Kasumi-1 (cell line): ENCODE measurements at places on chromosomes 4 and X.

GRCh38 chr4:190014771-190015537 is 12.1 kb downstream of the FRG2 start:
- no peak for DNase-seq

DNA sequence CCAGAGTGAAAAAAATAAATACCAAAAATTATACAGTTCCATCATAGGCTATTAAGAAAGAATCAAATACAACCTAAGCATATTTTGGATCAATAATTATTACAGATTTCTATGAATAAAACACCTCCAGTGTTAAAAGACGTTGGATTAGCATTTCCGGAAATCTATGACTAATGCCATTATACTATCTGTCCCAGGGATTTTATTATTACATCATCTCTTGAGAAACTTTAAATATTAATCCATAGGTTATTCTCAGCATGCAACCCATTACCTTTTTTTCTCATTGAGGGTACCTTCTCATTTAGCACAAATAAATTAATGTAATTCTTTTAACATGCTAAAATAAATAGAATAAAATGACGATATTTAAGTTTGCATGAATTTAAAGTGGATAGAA is 44.6 kb downstream of the CXorf58 start:
- no peak for DNase-seq

GRCh38 chr4:139525414-139525813 is 30.6 kb downstream of the SETD7 start:
- DNase-seq: no peak

GRCh38 chrX:153564047-153564606 is 34.8 kb downstream of the CCNQ start:
- DNase-seq: no peak

- no peak for DNase-seq
Measured at GRCh38 chr4:52862639-52863161, 583 bp downstream of the RASL11B start.

GRCh38 chr4:157791236-157791635 is 381.6 kb downstream of the GASK1B start:
- no peak for DNase-seq

GRCh38 chrX:120514236-120514635 is 45.1 kb upstream of the LAMP2 start:
- DNase-seq: peak; percentile 31

- no peak for DNase-seq
Measured at GRCh38 chrX:150034788-150035187, 96.5 kb upstream of the EOLA2 start.

DNA sequence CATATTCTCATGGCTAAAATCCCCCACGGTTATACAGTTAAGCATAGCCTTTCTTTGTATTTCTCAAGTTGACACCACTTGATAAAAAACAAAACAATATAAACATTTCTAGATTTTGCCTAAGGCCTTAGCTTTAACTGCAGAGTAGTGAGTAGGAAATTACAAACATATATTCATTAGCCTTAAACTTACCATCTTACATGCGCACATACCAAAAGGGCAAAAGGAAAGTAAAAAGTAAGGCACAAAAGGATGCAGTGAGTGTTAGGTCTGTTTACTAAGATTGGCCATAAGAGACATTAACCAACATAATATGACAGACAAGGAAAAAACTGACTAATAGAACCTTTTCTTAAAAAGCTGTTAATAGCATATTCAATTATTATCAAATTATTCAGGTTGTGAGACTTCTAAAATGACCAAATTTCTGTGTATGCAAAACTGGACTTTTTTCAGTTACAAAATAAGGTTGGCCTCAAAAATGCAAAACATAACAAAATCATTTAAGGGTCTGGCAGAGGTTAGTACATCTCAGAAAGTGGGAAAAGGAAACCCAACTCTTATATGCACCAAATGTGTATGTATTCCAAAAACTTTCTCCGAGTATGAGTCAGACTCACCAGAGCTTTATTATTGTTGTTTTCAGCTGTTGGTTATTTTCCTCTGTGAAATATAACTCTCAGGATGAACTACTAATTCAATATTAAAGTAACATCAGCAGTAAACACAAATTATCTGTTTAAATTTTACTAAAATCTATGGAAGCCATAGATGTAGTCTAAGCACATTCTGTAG is 39.9 kb downstream of the SEPSECS start:
- DNase-seq: no peak

DNA sequence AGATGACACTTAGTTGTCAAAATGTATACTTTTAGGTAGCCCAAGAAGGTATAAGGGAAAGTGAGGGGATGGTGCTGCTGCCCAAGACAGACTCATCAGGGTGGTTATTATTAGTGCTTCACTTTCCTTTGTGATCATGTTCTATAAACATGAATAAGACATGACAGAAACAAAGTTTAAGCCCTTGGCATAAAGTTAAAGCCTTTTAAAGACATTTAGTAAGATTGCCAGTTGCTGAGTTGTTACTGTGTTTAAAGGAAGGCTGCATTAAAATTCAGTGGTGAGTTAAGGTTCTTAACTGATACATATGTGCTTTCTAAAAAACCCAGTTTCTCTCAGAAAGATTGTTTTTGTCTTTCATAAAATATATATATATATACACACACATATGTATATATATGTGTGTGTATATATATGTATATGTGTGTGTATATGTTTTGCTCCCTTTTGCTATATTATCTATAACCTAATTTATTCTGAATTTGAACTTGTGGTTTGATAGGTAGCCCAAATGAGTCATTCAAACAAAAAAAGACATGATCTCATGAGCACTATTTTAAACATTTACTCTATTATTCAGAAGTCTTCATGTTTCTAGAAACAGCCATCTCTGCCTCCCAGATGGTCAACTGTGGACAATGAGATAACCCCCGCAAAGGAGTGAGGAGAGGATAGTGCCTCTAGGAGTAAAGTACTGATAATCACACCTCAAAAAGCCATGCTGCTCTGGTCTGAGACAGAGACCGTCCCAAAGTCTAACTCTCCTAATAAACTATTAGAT is 98.1 kb upstream of the OTUD4 start:
- DNase-seq: no peak

- no peak for DNase-seq
Measured at GRCh38 chrX:65300104-65300809, 234.3 kb downstream of the LAS1L start.

DNA sequence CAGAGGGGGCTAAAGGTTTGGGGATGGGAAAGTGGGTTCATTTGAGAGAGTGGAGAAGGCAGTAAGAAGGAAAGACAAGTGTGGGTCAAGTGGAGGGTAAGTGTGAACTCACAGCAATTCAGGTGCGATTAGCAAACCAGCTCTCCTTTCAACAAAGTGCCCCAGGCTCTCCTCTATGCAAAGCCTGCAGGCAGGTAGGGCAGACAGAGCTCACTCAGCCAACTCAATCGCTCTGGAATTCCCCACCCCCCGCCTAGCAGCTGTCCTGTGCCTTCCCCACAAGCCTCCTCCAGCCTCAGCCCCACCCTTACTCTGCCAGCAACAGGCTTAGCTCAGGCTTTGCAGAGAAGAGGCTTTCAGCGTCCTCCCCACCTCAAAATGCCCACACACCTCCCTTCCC is 14.8 kb upstream of the MAMLD1 start:
- no peak for DNase-seq

GRCh38 chr4:7410446-7410845 is 24.3 kb downstream of the PSAPL1 start:
- no peak for DNase-seq

GRCh38 chr4:22850055-22850454 is 157.3 kb downstream of the GBA3 start:
- DNase-seq: no peak

GRCh38 chr4:7819446-7819845 is 120.2 kb downstream of the AFAP1 start:
- no peak for DNase-seq

DNA sequence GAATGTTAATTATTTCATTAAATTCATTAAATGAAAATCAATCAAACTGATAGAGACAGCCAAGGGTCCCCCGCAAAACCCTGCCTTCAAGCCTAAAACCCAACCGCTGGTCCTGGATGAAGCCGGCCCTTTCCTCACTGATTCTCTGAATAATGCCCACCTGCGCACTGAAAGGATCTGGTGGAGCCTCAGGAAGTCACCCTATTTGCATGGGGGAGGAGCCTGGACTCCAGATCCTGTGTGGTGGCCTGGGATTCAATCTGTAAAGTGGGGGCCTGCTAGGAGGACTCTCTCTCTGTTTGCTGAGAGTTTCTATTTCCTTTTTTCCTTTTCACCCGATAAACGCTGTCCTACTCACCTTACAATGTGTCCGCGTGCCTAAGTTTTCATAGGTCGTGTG is 97.9 kb upstream of the ADAMTS3 start:
- no peak for DNase-seq

- DNase-seq: peak; percentile 70
Measured at GRCh38 chrX:97909245-97909644, 1025.5 kb downstream of the RPA4 start.

DNA sequence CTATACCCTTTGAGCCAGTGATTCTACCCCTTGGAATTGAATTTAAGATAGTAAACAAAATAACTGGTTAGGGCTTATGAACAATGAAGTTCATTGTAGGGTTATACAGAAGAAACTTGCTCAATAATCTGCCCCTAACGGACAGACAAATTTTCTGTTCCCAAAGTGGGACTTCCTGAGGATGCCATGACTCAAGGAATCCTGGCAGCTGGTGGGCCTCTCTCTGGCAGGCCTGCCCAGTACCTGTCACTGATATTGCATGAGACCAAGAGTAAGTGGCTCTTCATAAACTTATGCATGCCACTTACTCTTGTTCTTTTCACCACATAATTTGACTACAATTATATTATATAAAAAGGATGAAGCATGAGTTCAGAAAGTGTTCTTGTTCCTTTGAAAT is 41.5 kb downstream of the GPRIN3 start:
- DNase-seq: no peak

DNA sequence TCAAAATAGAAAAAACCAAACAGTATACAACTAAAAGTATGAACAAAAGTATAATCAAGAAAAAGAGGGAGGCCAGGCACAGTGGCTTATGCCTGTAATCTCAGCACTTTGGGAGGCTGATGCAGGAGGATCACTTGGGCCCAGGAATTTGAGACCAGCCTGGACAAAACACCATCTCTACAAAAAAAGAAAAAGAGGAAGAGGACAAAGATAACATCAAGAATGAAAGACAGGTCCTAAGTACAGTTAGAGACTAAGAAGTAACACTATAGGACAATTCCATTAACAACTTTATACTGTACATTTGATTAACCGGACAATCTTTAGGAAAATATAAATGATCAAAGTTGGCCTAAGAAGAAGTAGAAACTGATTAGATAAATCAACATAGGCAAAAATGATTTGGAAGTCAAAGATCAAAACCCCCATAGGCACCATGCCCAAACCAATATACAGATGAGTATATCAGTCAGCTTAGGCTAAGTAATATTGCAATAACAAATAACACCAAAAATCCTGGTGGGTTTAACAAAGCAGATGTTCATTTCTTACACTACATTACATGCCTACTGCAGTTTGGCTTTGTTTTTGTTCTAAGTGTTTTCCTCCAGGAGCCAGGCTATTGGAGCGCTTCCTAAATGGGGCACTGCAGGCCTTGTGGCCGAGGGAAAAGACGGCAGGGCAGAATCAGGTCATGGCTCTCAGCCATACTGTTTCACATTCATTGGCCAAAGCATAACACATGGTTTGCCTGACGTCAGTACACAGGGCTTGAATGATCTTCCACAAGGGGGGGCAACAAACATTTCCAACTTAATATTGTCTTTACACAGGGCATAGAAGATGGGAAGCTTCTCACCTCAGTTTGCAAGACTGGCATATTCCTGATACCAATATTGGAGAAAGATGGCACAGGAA is 42.2 kb upstream of the HGFAC start:
- DNase-seq: peak; percentile 13

GRCh38 chr4:83686166-83686565 is 150.3 kb downstream of the GPAT3 start:
- no peak for DNase-seq

DNA sequence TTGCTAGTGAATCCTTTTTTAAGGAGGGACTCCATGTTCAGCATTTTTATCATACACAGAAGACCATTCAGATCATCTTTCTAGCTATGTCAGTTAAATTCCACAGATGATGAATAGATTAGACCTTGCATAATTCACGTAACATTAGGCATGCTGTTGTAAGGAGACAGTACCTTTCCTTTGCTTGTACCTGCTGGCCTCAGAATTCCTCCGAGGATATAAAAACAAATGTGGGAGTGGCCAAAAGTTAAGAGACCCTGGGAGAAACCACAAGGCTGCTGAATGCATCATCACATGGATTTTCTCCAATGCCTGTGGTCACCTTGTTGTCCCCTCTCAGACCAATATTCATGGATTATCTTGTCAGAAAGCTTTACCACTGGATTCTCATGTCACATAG is 201.4 kb downstream of the MAGEB17 start:
- no peak for DNase-seq

- peak; percentile 69 for DNase-seq
Measured at GRCh38 chr4:16721613-16722291, 176.7 kb downstream of the LDB2 start.

DNA sequence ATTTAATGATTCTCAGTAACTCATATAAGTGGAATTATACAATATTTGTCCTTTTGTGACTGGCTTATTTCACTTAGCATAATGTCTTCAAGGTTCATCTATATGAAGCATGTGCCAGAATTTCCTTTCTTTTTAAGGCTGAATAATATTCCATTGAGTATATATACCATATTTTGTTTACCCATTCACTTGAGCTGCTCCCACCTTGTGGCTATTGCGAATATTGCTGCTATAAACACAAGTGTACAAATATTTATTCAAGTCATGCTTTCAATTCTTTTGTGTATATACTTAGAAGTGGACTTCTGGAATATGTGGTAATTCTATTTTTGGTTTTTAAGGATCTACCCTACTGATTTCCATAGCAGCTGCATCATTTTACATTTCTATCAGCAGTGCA is 219.1 kb downstream of the MID1 start:
- DNase-seq: no peak

- peak; percentile 14 for DNase-seq
Measured at GRCh38 chrX:150897421-150898320, 797 bp downstream of the CD99L2 start.

GRCh38 chr4:165505958-165506837 is 127.4 kb downstream of the CPE start:
- no peak for DNase-seq

- no peak for DNase-seq
Measured at GRCh38 chrX:40078489-40079227, 19.1 kb downstream of the BCOR start.

DNA sequence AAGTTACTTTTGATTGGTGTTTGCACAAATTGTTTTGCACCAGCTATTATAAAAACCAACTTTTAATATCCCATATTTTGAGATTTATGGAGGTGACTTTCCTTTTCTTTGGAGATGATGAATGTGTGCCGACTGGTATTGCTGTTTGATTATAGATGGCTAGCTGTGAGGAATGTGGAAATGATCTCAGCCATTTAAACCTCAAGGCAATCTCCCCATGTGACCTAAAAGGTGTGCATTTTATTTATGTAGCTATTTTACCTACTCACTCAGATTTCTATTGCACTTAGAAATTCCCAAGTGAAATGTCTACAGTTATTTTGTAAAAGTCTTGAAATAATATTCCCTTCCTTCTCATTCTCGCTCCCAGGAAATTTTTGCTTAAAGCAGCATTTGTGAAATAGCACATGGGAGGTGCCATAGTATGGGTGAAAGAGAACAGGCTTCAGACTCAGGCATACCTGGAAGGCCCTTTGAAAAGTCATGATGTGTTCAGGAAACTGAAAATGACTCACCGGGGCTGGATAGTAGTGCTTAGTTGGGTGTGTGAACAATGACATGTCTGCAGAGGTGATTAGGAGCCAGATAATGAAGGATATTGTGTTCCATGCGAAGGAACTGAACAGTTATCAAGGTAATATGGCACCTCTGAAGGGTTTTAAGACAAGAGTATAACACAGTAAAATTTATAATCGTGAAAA is 247.6 kb downstream of the CBLL2 start:
- DNase-seq: no peak

GRCh38 chr4:186825069-186825468 is 101.4 kb upstream of the FAT1 start:
- no peak for DNase-seq
